ENCODE measurements at places on chromosomes 4 and X. TPM values are rescaled to one million over a fixed set of nuclear protein-coding genes. Genes with fewer than 3 reads are reported as not detected.

Gene EMD
- 48.1 TPM for total RNA-seq

Gene QRFPR
- 0.66 TPM for total RNA-seq

Gene ASMT
- not detected for total RNA-seq

Gene LRCH2
- total RNA-seq, result 2.0 TPM

- no peak for DNase-seq
Measured at GRCh38 chr4:99209671-99210070, 9.4 kb downstream of the ADH6 start.

GRCh38 chrX:13055486-13055885 is 11.1 kb upstream of the FAM9C start:
- no peak for DNase-seq

DNA sequence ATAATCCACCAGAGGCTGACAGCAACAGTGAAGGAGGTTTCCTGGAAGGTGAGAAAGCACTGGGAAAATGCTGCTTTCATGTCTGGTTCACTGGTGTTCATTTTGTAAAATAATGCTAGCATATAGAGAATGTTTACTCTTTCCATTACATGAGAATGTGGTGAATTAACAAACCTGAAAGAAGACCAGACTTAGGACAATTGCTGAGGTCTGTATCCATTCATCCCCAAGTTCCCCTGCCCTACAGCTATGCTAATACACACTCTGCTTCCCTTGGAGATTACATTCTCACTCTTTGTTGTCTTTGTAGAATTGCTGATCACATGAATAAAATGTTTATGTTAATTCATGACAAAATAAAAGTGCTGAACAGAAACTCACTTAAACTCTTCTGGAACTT is 99.5 kb downstream of the ARHGAP6 start:
- no peak for DNase-seq

All from breast epithelium (tissue), 4 donors.